ENCODE measurements at places on chromosomes 5 and 9. TPM values are rescaled to one million over a fixed set of nuclear protein-coding genes. Genes with fewer than 3 reads are reported as not detected.
A peak's percentile ranks its signal among the peaks of the same experiment; 100 is the strongest.

DNA sequence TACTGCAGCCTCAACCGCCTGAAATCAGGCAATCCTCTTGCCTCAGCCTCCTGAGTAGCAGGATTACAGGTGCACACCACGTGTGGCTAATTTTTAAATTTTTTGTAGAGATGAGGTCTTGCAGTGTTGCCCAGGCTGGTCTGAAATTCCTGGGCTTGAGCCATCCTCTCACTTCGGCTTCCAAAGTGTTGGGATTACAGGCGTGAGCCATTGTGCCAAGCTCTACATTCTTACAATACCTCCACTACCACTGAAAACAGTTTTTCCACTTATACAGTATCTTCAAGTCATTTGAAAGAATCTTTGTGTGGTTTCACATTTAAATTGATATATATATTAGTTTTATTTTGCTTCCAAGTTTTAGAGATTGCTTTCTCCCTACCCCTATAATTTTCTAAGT is 42.6 kb downstream of the LARP1 start:
- no peak for DNase-seq

- no peak for DNase-seq
Observed at GRCh38 chr5:171080186-171080938, 218.5 kb downstream of the RANBP17 start.

DNA sequence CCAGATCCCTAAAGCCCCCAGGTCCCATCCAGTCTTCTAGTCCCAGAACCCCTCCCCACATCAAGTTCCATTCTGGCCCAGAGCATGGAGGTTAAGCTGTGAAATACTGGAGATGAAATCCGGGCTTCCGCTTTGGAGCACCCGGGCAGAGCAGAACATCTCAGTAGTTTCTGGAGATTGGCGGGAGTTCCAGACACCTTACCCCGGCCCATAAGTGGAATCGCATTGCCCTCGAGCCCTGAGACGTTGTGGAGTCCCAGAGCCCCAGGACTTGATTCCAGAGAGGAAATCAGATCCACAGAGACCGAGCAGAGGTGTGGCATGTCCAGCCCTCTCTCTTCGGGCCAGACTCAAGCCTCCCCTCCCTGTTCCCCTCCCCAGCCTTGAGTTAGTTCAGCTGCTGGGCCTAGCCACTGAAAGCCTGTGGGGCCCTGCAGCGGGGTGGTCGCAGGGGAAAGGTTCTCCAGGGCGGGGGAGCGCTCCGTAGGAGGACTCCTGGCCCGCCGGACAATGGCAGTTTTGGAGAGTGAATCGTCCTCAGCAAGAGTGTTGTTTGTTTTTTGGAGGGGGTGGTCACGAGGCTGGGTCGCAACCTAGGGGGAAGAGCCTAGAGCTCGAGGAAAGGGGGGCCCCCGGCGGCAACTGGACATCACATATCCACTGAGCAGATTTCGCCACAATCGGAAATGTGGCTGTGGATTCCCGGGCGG is 1.0 kb upstream of the PAX5 start:
- DNase-seq: no peak

DNA sequence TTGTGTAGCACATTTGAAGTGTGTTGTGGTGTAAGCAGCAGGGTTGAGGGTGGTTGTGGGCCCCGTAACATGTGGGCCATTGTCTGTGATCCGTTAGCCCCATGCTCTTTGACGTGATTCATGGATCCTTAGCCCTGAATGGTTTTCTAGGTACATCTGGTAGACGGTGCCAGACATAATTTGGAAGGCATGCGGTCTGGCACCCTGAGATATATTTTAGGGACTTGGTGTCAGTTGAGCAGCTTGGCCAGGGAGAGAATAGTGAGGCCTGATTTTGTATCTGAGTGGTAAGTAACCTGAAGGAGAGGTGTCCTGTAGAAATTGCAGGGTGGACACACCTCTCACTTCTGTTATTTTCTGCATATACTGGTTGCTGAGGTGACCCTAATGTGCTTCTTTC is 10.9 kb downstream of the SH3GL2 start:
- DNase-seq: peak; percentile 88

Gene CARTPT
- total RNA-seq: 7.1 TPM

- DNase-seq: no peak
Observed at GRCh38 chr5:135203019-135203418, 169.0 kb upstream of the PITX1 start.

DNA sequence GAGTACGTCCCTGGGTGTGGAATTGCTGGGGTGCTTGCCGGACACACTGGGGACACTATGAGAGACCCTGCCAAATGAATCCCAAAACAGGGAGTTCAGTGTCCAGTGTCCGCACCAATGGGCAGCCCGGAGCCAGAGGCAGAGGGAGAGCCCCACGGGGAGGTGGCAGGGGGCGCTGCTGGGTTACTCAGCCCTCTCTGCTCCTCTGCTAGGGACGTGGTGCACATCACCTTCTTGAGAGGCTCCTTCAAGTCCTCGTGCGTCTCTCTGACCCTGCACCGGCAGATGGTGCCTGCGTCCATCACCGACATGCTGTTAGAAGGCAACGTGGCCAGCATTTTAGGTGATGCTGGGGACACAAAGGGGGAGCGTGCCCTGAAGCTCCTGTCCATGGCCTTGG is 20.8 kb downstream of the STKLD1 start:
- DNase-seq: no peak

- no peak for DNase-seq
Observed at GRCh38 chr5:37576552-37576951, 197.4 kb downstream of the WDR70 start.

Gene LRRC19
- not detected for total RNA-seq

Gene PCDHGA1
- 0.69 TPM for total RNA-seq

GRCh38 chr9:77505232-77505631 is 142.9 kb downstream of the GNA14 start:
- DNase-seq: no peak

Gene FAXDC2
- total RNA-seq: 27.6 TPM

GRCh38 chr9:129480227-129480626 is 140.7 kb downstream of the C9orf50 start:
- no peak for DNase-seq

- no peak for DNase-seq
Observed at GRCh38 chr5:100643473-100643872, 108.3 kb downstream of the FAM174A start.

- no peak for DNase-seq
Observed at GRCh38 chr5:1026700-1027621, 18.4 kb downstream of the NKD2 start.

DNA sequence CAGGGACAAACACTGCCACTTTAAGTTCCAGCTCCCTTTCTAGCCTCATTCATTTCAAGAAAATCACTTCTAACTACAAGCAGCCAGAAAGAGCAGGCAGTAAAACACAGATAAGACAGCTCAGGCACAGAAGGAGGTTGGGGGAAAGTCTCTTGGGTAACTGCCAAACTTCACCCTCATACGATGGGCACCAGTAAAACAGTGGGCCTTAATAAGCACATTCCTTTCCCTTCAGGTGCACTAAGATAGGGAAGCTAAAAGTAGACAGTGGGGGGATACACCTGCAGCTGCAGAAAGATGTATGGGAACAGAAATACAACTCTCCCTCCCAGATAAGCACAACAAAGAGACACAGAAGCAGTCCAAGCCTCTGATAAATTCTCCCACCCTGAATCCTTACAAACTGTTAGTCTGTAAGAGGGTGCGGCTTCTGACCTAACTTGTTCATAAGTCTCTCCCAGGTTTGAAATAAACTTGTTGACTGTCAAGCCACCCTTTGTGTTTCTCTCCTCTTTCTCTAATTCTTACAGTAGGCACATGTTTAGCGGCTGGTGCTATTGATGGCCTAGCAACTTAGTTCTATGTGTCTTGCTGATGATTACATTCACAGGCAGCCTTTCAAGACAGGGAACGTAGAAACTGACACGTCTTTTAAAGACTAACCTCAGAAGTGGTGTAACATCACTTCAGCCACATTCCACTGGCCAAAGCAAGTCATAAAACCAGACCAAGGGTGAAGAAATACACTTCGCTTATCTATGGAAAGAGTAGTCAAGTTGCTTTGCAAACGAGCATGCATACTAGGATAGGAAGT is 6.8 kb upstream of the CKS2 start:
- no peak for DNase-seq

DNA sequence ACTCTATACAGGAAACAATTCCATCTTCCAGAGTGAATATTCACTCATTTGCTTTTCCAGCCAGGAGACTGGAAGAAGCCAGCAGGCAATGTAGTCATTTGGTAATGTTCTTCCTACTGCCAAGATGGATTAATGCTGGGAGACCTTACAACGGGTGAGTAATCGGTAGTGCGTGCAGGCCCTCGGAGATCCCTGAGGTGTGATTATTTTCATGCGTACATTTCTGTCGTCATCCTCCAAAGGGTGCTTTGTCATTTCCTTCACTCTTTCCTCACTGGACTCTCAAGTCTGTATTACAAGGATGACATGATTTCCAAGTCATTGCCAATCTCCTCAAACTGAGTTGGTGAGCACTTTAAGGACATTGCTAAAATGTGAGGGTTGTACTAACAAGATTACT is 263.5 kb downstream of the CWC27 start:
- DNase-seq: no peak

Gene CNTFR
- total RNA-seq: 3.8 TPM

DNA sequence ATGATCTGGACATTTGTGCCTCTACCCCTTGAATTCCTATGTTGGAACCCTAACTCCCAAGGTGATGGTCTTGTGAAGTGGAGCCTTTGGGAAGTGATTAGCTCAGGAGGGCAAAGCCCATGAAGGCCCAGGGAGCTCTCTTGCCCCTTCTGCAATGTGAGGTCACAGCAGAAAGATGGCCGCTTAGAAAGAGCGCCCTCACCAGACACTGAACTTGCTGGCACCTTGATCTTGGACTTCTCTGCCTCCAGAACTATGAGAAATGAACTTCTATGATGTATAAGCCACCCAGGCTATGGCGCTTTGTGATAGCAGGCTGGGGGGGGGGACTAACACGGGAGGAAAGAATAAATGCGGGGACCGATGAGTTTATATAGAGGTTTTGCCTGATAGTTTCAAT is 45.3 kb downstream of the AGXT2 start:
- no peak for DNase-seq

Gene PCDHA10
- 1.2 TPM for total RNA-seq

- no peak for DNase-seq
Observed at GRCh38 chr5:159456722-159457465, 126.6 kb upstream of the IL12B start.

DNA sequence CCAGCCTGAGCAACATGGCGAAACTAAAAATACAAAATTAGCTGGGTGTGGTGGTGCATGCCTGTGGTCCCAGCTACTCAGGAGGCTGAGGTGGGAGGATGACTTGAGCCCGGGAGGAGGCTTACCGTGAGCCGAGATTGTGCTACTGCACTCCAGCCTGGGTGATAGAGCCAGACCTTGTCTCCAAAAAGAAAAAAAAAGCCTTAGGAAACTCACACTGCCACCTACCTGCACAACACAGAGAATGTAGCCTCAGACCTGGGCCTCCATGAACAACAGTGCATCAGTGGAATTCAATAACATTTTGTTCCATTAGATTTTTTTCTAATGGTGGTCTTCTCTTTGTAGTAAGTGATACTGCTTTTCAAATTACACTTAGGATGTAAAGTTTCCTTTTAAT is 63.8 kb upstream of the RARS1 start:
- DNase-seq: no peak

Gene TMEM252
- not detected for total RNA-seq

DNA sequence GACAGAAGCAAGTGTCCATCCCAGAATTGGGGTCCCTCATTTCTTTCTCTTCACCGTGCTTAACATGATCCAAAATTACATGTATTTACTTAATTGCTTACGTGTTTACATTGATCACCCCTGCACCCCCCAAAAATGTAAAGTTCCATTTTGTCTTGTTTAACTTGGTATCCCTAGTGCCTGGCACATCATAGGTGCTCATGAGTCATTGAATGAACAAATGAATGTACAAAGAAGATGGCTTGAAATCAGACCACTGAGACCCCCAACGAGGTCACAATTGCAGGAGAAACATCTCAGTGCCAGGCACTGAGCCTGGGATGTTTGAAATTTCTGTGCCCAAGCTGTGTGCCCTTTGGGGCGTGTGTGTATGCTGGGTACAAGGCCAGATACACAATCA is 45.2 kb upstream of the NDFIP1 start:
- no peak for DNase-seq

DNA sequence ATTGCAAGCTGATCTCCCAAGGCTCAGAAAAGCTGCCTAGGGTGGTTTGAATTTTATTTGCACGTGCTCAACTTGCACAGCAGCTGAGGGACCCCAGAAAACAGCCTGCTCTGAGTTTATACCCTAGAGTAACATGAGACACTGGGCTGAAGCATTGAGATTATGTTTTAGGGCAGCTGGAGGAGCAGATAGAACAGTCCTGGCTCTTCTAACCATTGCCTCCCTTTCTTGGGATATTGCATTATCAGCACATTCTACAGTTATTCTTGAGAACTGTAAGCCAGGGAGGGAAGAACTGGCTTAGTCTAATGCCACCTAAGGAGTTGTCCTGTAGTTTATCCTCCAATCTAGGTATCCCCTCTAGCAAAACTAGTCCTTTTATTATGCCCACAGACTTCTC is 10.3 kb downstream of the SMC2 start:
- no peak for DNase-seq

Gene PCDH12
- total RNA-seq: 6.7 TPM

DNA sequence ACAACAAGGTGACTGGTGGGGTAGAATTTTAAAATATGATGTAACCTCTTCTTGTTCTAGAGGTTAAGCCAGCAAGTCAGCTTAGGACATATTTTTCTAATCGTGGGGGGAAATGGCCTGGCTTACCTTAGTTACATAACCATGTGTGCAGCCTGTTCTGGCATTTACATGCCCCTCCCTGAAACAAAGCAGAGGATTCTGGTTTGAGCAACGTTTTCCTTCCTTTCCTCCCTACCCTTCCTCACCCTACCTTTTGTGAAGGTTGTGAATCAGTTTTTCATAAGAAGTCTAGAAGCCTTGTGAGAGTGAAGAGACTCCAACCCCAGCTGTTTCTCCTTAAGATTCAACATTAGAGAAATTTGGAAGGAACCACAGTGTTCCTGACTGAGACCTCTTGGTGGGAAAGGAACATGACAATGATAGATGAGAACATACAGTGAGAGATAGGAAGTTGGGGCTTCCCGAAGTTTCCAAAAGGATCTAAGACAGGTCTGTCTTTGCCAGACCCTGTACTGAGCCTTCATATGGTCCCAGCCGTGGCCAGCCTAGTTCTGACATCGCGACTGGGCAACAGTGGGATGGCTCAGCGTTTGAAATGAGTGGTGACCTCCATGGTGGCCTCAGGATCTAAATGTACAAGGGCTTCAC is 365.2 kb downstream of the SPATA31D1 start:
- DNase-seq: no peak

Gene SLC45A2
- total RNA-seq: not detected

Measured in esophagus muscularis mucosa (tissue), 4 donors.